ENCODE measurements at places on chromosomes 16 and 17. TPM values are rescaled to one million over a fixed set of nuclear protein-coding genes. Genes with fewer than 3 reads are reported as not detected.

Gene LPO
- not detected for total RNA-seq

Gene BICDL2
- total RNA-seq: not detected

DNA sequence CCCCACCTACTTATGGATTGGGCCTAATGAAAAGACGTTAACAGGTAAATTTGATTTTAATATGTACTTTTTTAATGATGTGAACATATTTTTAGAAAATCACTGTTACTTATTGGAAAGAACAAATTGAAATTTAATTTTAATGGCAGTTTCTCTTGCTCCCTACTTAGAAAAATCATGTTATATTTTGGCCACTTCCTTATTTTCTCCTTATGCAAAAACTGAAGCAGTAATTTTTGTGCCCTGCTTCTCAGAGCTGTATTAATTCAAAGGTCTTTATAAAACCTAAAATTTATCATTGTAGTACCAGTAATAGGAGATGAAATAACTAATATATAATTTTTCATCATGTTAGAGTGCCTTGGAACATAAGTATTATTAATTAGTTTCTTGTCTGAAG lies 2.8 kb downstream of the ZPBP2 start:
- no peaks in the 10 kb centered on the region for H3K36me3 ChIP-seq
- H3K27ac ChIP-seq: no peak overlapping the region
- no peaks in the 10 kb centered on the region for H3K4me1 ChIP-seq
- DNase-seq: no peak

GRCh38 chr16:13402601-13403000 lies 501.2 kb downstream of the SHISA9 start:
- DNase-seq: no peak
- no peaks in the 10 kb centered on the region for H3K4me1 ChIP-seq
- H3K27ac ChIP-seq: no peak overlapping the region
- H3K36me3 ChIP-seq: no peaks in the 10 kb centered on the region

DNA sequence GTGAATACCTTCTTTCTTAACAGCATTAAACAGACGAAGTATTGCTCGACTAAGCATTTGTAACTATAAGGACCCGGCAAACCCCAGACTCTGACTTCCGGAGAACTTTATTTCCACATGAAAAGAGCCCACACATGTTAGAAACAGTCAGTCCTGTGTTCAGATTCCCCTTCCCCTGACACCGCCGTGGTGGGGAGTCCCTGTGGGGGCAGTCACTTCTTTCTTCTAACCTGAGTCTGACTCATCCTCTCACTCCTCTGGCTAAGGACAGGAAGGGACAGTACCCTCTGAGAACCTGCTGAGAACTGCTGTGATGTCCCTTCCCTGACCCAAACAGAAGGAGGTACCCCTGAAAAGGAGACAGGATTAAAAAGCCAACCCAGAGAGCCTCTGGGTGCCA lies 165.1 kb downstream of the XYLT1 start:
- no peak overlapping the region for H3K4me3 ChIP-seq
- no peaks in the 10 kb centered on the region for H3K27me3 ChIP-seq
- no peak for DNase-seq
- no peak overlapping the region for H3K27ac ChIP-seq
- no peaks in the 10 kb centered on the region for H3K36me3 ChIP-seq

GRCh38 chr17:40178021-40178601 lies 841 bp downstream of the RAPGEFL1 start:
- no peak overlapping the region for H3K4me3 ChIP-seq
- H3K4me1 ChIP-seq: peaks cover 11% of the 10 kb centered on the region
- no peaks in the 10 kb centered on the region for H3K27me3 ChIP-seq

All from heart right ventricle (tissue), 16 donors.